ENCODE measurements at places on chromosomes 7 and 10.

GRCh38 chr7:8913682-8914081 is 480.3 kb downstream of the NXPH1 start:
- DNase-seq: no peak

- no peak for DNase-seq
Measured at GRCh38 chr10:46031648-46032532, 1.5 kb upstream of the NCOA4 start.

GRCh38 chr7:22730066-22730710 is 3.2 kb downstream of the IL6 start:
- DNase-seq: no peak

DNA sequence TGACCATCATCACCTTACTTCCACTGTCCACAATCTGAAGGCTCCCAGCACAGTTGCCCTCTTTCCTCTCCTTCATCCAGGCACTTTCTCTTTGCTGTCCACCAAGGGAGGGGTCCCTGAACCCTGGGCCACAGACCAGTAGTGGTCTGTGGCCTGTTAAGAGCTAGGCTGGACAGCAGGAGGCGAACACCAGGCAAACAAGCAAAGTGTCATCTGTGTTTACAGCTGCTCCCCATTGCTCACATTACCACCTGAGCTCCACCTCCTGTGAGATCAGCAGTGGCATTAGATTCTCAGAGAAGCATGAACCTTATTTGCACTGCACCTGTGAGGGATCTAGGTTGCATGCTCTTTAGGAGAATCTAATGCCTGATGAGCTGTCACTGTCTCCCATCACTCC is 27.7 kb downstream of the FZD1 start:
- DNase-seq: no peak

- no peak for DNase-seq
Measured at GRCh38 chr10:27030060-27030459, 70.2 kb downstream of the ANKRD26 start.

- no peak for DNase-seq
Measured at GRCh38 chr10:58027426-58027825, 240.3 kb downstream of the IPMK start.

DNA sequence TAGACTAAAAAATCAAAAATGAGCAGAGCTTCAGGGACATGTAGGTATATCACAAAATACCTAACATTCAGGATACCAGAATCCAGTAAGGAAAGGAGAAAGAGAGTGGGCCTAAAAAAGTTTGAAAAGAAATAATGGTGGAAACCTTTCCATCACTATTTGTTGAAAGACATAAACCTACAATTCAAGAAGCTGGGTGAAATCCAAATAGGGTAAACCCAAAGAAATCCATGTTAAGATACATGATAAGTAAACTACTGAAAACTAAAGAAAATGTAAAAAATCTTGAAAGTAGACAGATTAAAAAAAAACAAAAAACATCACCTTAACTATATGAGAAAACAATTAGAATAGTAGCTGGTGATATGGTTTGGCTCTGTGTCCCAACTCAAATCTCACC is 76.7 kb upstream of the COMTD1 start:
- no peak for DNase-seq

GRCh38 chr10:92719991-92720830 is 30.5 kb downstream of the HHEX start:
- DNase-seq: peak; percentile 94

DNA sequence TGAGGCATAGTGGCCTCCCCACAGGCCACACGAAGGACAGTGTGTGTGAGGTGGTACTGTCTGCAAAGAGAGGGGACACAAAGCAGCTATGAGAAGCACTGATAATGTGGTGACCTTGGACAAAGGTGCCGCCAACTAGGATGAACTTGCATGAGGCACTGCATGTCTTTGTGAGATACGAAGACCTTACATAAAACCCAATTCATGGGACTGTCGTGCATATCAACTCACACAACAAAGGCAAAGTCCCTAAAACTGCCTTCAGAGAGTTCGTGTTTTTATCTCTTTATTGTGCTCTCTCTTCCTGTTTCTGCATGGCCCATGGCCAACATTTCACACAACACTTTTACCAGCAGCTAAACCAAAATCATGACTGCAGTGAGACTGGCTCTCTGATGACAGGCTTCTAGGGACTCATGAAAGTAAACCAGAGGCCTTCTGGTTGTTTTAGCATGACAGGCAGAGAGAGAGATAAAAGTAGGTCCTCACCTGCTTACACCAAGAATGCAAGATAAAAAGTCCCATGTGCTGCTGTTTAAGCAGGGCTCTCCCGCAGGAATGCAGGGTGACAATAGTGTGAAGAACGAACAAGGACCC is 347.8 kb downstream of the ELMO1 start:
- no peak for DNase-seq

- DNase-seq: no peak
Measured at GRCh38 chr7:151006590-151007300, 15.9 kb downstream of the NOS3 start.

DNA sequence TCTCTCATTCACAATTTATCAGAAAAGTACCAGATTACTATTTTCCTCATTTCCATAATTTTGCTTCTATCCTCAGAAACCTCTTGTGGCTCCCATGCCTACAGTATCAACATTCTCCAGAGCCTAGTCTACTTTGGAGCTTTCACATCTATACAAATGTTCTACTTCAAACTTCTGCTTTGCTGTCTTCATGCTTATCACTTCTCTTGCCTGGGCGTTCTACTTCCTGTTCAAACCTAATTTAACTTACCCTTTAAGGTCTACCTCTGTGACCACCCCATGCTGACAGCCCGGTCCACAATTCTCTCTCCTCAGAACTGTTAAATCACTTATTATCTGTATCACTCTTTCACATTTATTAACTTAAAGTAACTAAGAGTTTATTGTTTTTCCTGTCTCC is 6.1 kb upstream of the PTPN12 start:
- no peak for DNase-seq

DNA sequence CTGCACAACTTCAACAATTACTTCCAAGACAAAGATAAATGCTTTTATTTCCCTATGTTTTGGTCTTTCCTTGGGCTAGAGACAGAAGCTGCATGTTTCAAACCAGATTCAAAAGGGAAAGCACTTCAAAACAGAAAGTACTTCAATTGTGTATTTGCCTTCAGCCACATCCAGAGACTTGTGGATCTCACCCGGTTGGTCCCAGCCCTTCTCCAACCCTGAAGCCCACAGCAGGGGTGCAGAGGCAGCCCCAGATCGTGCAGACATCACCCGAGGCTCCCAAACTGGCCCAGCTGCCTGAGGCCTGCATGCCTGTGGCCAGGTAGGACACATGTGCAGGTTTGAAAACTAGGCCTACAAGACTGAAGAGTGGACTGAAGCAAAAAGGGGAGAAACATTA is 80.8 kb downstream of the ALOX5 start:
- DNase-seq: no peak
